Activated CD4-positive, alpha-beta T cell treated with anti-CD3 and anti-CD28 coated beads, Interleukin-2, amount 10 ng/mL, durations not matched to agents 24 days and 14 days (primary cell): ENCODE measurements at places on chromosomes 7 and 10. TPM values are rescaled to one million over a fixed set of nuclear protein-coding genes. Genes with fewer than 3 reads are reported as not detected.

DNA sequence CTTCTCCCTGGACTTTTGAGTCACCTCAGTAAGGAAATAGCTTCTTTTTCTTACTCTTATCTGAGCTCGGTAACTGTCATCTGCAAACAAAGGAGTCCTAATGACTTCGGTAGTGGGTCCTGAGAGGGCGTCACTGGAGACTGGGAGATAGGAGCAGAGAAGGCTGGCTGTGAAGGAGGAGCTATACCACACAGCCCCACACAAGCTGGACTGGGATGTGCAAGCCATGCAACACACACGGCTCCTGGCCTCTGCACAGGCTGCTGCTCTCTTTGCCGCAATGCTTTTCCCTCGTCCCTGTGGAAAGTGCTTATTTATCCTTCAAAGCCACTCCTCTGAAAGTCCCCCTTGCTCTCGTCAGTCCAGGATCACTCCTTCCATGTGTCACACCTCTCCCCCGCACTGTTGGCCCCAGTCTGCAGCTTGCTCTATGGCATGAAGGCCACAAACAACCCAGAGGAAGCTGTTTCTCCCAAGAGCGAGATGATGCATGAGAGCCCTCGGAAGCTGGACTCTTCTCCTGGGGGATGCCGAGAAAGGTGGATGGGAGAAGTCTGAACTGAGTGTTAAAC, 14.9 kb downstream of the TMEM273 start:
- no peaks in the 10 kb centered on the region for H3K27me3 ChIP-seq
- H3K36me3 ChIP-seq, result peaks cover 6% of the 10 kb centered on the region
- no peak overlapping the region for H3K4me3 ChIP-seq

DNA sequence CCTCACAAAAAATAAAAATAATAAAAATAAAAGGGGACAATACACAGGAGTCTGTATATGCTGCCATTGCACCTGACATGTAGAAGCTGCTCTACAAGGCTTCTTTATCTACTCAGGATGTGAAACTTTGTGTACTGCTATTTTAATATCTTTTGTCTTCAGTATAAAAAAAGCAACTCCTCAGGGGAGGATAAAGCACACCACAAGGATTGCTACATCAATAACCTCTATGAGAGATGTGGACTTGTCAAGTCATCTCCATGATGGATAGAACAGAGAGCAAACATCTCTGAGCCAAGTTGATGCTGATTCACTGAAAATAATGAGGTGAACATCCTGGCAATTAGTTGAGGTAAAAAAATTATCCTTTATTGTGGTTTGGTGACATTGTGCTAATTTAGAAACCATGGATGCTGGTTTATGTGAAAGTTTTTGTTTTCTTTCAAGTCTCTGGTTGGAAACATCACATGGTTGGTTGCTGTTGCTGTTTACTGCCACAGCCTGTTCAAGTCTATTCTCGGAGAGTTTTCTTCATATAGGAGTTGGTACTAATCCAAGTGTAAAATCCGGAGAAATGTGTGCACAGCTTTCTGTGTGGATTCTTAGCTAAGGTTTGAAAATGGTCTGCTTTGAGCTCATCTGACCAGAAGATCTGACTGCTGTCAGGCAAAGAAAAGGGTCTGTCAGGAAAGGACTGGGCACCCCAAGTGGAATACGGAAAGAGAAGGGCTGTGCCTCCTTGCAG, 1.5 kb upstream of the HECW1 start:
- no peak overlapping the region for H3K4me3 ChIP-seq
- no peaks in the 10 kb centered on the region for H3K36me3 ChIP-seq
- H3K27me3 ChIP-seq, result peaks cover 65% of the 10 kb centered on the region

- no peak for DNase-seq
- peaks cover 5% of the 10 kb centered on the region for H3K4me1 ChIP-seq
Measured at GRCh38 chr10:103812004-103812403, 43.4 kb downstream of the SH3PXD2A start.

DNA sequence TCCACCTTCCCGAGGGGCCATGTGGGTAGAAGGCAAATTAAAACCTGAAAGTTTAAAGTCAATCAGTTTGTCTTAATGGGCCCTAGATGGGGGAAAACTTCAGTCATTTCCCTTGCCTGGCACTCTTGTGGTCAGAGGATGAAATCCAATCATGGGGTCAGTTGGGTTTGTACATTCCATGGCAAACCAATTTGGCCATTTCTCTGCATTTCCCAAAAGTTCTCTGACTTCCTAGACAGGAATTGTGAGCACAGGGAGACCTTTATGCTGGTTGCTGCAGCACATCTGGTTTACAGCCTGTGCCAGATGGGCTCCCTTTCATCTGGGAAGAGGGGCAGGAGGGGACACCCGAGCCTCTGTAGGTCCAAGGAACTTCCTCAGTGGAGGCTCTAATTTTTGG, 113.0 kb downstream of the CYP26A1 start:
- DNase-seq, result no peak
- peaks cover 9% of the 10 kb centered on the region for H3K27me3 ChIP-seq
- H3K36me3 ChIP-seq, result no peaks in the 10 kb centered on the region

The GSAP gene
- total RNA-seq, result 2.1 and 2.8 TPM in 2 replicates
